ENCODE measurements at places on chromosomes 3 and 15.

DNA sequence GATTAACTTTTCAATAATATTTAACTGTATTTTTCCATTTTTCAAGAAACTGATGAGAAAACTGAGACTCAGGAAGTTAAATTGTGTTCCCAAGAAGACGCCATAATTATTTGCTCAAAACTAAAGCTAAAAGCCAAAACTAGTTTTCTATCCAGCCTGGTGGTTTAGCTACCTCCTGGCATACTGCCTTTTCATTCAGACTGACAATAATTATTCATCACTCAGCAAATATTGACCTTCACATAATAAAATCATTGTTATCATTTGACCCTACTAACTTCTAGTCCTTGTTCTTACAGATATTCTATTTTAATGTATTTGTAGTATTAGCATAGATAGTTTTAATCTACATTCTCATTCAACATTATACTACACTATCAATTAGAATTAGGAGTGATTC is 210.6 kb upstream of the GADL1 start:
- no peak for DNase-seq

DNA sequence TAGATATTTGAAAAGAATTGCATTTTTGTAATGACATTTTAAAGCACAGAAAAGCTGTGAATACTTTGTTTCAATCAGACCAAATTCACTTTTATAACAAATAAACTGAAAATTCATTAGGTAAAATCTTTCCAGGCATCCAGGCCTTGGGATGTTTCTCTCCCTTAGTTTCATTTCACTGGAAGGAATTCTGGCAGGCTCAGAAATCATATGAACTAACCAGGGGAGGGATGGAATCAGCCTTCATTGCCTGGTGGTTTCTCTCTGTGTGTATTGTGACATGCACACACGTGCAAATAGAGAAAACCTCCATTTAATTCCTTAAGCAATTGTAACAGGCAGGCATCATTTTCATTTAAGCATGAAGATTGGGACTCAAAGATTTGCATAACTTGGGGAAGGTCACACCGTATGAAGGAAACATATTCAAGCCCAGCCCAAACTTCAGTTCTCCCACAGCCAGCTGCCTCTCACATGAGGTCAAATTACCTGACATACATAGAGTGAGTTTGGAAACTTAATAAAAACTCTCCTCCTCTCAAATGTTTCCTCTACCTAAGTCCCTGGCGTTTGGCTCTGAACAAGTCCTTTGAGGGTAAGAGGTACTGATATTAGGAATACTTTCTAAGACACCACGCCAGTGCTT is 376.1 kb upstream of the MCTP2 start:
- DNase-seq = no peak

- DNase-seq = no peak
These were observed 15.9 kb downstream of the CD200R1 start for GRCh38 chr3:112958811-112959560.

DNA sequence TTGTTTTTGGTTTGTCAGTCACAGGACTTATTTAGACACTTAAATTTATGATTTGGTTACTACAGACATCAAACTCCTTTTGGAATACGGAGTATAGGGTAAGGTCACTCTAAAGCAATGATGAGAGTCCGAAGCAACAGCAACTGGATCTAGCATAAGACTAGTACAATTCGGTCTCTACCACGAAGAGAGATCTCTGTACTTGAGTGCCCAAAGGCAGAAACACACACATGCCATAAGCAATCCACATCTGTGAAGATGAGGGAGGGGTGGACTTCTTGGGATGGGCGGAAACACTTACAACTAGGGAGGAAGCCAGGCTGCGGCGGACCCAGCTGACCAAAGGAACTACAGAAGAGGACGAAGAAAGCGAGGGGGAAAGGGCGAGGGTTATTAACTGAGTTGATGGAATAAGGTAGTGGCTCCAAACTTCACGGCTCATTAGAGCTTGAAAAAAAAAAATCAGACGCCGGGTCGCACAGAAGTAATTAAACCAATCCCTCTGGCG is 595 bp downstream of the DPH6 start:
- peak; percentile 4 for DNase-seq

- no peak for DNase-seq
These were observed 19.9 kb downstream of the CYP8B1 start for GRCh38 chr3:42855547-42856380.

DNA sequence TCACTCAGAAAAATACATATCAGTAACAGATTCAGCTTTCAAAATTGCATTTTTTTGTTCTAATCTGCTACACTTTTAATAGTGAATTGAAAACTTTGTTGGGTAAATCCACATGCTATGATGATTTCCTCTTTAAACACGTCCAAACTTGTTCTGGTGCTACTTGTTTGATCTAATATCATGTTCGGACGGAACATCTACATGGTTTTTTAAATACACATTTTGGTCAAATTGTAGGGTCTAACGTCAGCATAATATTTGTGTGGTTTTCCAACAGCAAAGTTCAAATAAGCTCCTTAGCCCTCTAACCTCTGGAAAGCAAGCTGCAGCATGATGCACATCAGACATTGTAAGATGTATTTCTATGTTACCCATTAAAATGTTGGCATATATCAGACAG is 98.5 kb upstream of the OSTN start:
- no peak for DNase-seq

- DNase-seq = peak; percentile 45
These were observed 8.6 kb downstream of the FBXL22 start for GRCh38 chr15:63605816-63606215.

- no peak for DNase-seq
These were observed 75.4 kb upstream of the ABHD17C start for GRCh38 chr15:80619680-80620079.

- DNase-seq = no peak
These were observed 18.9 kb downstream of the ILDR1 start for GRCh38 chr3:122003112-122003511.

GRCh38 chr15:63832620-63833019 is 1.1 kb downstream of the HERC1 start:
- no peak for DNase-seq

DNA sequence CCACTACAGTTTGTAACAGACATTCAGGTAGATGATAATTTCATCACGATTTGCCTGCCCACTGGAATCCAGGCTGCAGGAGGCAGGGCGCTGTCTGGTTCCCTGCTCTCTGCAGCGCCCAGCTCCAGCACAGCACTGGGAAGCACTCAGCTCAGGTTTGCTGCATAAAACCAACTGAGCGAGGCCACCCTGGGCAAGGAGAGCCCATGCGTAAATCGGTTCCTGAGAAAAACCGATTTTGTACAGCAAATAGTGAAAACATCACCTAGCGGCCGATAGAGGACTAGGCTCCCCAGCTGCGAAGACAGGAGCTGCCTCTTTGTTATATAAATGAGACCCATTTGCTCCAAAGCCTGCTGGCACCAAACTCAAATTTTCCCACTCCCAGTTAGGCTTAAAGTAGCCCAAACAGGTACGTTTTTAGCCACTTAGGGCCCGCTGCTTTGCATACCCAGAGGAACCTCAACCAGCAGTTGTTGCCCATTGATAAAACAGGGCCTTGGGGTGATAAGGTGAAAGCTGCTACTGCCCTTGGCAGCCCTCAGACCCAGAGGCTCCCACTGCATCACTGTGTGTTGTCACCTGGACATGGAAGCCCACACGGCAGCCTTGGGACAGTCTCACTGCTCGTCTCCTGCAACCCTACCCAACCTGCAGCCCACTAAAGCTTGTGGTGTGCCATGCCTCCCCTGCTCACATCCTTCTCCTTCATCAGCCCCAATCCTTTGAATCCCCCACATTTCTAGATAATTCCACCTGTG is 47.5 kb downstream of the ALDH1L1 start:
- no peak for DNase-seq

- DNase-seq = no peak
These were observed 200.6 kb upstream of the ATP11B start for GRCh38 chr3:182592747-182593146.

GRCh38 chr3:193777524-193777923 is 184.5 kb downstream of the OPA1 start:
- no peak for DNase-seq

DNA sequence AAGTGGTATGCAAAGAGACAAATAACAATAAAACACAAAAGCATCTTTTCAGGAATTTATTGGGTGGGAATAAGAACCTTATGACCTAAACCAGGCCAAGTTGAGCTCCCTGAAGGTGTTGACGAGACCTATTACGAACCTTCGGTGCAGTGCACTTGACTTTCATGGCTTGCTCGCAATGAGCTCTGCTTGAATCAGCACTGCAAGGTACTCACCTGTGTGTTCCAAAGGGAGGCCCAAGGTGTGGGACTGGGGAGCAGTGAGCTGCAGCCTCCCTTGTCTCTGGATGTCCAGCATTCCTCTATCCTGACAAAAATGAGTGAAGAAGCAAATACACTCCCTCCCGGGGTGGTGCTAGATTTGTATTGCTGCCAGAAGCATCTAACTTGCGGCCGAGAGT is at the start of gene MDFIC2:
TSS of gene MDFIC2 (minus strand) at position 303 of the 400 bp plus-strand sequence. CDS start 665 bp downstream, outside the sequence.
- no peak for DNase-seq

DNA sequence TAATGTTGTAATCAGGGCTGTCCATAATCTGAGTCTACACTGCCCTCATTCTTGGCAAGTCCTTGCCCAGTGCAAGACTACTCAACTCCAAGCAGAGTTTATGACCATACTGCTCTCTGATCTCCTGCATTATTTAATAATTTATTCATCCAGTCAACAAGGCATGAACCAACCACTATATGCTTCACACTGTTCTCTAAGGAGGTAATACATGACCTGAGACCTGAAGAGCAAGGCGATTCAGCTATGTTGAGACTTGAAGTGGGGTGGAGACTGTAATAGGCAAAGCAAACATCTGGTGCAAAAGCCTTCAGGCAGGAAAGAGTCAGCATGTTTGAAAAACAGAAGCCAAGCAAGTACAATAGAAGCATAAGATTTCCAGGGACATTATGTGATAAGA is 1362.8 kb downstream of the ROBO2 start:
- DNase-seq = no peak

GRCh38 chr3:142716102-142716501 is 7.7 kb upstream of the TRPC1 start:
- DNase-seq = no peak

DNA sequence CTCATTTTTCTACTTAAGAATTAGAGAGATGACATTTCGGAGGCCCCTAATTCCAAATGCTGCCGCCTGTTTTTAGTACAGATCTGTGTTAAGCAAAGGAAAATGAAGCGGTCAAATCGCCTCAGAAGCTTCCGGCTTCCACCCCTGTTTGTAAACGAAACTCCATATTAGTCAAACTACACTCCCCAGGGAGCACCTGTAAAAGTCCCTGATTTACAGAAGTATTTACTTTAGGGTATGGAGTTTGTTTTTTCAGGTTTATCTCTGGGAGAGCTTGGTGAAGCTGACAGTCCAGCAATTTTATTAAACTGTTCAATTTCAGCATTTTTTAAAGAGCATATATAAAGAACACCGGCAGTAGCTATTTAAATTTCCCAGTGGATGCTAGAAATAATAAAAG is 319.8 kb downstream of the FHIT start:
- no peak for DNase-seq

DNA sequence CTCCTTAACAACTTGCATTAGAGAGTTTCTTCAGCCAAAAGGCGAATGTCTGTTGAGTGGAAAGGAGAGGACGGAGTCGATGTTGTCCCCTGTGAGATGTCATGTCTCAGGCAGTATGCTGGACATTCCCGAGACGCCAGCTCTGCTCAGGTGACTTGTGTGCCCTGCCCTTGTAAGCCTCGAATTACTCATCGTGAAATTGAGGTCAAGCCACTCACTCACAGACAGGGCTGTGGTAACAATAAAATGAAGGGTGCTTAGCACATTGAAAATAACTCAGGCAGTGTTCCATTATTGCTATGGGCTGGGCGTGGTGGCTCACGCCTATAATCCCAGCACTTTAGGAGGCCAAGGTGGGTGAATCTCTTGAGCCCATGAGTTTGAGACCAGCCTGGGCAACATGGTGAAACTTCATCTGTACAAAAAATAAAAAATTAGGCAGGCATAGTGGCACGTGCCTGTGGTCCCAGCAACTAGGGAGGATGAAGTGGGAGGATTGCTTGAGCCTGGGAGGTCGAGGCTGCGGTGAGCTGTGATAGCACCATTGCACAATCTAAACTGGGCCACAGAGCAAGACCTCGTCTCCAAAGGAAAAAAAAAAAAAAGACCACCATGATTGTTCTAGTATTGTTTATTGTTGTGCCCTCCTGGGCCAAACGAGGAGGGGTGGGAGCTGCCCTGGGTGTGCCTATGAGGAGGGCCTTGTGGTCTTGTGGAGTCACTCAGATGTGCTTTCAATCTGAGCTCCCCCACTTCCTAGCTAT is 214.4 kb downstream of the THSD4 start:
- DNase-seq = no peak

DNA sequence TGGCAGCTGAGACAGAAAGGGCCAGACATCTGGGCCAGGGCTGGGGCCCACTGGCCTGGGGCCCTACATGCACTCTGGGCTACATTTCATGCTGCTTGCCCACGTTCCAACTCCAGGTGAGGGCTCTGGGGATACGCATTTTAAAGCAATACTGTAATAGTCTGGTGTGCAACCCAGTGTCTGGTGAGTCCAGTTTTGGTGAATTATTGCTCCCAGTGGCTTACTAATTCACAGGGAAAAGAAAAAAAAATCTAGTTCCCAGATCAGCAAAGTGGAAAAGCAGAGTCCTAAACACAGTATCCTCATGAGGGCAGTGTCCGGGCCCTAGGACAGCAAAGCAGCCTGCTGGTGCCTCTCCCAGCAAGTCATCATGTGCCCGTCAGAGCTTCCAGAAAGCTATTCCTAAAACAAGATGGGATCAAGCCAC is 82.4 kb downstream of the CCNL1 start:
- DNase-seq = no peak

GRCh38 chr3:71406972-71407810 is 176.3 kb downstream of the FOXP1 start:
- DNase-seq = no peak

GRCh38 chr3:113329757-113330156 is 111.5 kb downstream of the CFAP44 start:
- DNase-seq = no peak

GRCh38 chr3:14520149-14520548 is 20.0 kb downstream of the GRIP2 start:
- no peak for DNase-seq

DNA sequence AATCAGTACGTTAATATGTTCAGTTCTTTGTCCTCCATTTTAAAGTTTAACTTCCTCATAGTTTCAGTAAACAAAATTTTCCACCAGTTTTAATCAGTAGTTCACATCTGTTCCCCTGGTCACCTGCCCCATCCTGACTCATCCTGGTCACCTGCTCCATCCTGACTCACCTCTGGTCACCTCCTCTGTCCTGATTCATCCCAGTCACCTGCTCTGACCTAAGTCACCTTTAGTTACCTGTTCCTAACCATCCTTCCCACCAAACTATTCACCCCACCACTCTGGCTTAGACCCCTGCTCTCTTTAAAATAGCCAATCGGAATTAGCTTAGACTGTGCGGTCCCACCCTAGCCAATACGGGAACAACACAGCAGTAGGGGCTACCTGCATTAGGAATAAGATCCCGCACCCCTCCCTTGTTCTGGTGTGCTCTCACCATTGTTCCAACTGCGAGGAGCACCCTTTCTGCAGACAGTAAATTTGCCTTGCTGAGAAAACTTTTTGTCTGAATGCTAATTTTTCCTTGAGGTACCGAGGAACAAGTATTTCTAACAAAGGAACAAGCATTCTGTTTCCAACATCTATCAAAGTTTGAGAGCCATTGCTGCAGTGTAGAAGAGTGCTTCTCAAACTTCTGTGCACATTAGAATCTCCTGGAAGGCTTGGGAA is 169.3 kb downstream of the ADAMTS17 start:
- DNase-seq = no peak

- DNase-seq = no peak
These were observed 105.5 kb upstream of the ICE2 start for GRCh38 chr15:60584355-60584998.

- DNase-seq = no peak
These were observed 6.8 kb upstream of the MOBP start for GRCh38 chr3:39460677-39461076.

GRCh38 chr15:46420990-46421389 is 786.2 kb downstream of the SQOR start:
- no peak for DNase-seq
